ENCODE measurements at places on chromosomes 16 and 17.
A peak's percentile ranks its signal among the peaks of the same experiment; 100 is the strongest.

GRCh38 chr16:63995025-63995424 lies 1126.8 kb downstream of the CDH11 start:
- no peak for DNase-seq

GRCh38 chr17:76982408-76983074 lies 114.3 kb downstream of the MGAT5B start:
- no peak for DNase-seq

DNA sequence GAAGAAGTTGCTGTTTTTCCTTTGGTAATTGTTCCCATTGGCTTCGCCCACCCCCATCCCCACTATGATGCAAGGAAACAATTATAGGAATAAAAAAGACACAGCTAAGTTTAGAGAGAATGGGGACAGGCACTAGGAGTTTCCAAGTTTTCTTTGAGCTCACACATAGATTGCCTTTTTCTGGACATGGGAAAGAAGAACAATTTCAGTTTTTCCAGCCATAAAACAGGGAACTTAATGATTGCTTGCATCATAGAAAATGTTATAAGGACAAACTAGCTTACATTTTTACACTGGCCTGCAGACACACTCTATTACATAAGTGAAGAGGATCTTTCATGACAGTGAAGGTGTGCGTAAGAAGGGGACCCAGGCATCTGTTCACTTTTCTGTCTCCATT lies 142.3 kb upstream of the ZFHX3 start:
- no peak for DNase-seq

GRCh38 chr17:74777901-74778515 lies 1.9 kb upstream of the NAT9 start:
- DNase-seq, result no peak

DNA sequence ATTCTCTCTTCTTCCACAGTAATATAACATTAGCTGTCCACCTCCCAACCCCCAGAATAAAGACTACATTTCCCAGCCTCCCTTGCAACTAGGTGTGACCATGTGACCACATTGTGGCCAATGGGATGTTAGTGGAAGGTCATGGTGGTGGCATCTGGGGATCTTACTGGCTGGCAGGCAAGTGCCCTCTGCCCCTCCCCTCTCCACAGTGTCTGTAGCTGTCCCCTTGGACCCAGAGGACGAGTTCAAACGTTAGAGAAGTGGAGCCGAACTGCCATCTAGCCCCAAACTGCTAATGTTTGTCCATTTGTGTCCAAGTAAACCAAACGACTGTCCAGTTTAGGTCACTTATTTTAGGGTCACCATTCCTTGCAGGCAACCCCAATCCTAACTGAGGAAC lies 26.6 kb upstream of the KCNG4 start:
- DNase-seq, result peak; percentile 6

All from bone marrow (tissue), 2 donors.